NCI-H510A (cell line): ENCODE measurements at places on chromosomes 2 and 18.

GRCh38 chr2:14642499-14642898, 10.0 kb downstream of the LRATD1 start:
- no peak for DNase-seq

DNA sequence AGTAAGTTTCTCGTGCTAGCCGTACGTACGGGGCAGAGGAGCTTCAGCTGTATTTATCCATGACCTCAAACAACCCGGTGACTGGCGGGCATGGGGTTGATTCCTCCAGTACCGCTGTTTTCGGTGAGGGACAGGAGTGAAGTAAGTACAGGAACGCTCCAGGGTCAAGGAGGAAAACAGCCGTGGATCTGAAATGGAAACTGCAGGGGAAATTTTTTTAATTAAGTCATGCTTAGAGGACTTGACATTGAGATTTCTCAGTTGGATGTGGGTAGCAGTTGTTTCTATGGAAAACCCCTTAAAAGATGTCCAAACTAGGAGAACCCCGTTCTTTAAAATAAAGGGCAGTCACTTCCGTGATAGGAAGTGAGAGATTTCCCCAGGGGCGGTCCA, 1.2 kb downstream of the RAB12 start:
- DNase-seq = no peak

DNA sequence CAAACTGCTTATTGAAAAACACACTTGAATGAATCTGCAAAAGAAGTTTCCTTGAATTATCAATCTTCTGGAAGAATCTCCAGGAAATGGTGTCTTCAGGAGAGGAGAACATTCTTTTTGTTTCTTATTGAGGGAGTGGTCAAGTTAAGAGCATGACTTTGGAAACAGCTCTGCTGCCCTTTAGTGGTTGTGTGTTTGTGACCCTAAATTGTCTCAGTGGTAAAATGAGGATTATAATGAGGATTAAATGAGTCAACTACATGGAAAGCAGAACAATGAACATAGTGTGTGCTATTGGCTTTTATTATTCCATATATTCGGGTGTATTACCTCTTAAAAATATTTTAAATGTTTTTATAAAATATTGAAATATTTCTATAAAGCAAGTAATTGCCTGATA, 44.8 kb upstream of the TANC1 start:
- DNase-seq = no peak

DNA sequence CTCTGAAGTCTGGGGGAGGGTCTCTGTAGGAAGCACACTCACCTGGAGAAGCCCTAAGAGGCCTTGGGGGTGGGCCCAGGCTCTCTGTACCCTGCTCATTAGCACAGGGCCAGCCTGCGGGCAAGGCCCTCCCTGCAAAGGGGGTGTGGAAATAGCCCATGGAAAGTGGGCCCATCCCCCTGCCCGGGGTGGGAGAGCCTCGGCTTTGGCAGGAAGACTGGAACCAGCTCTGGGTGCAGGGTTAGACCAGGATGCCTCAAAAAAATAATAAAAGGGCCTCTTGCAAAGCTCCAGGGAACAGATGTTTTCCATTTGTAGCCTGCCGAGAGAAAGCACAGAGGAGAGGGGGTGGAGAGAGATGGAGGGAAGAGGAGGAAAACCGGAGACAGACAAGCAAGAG, 98.7 kb downstream of the STPG4 start:
- no peak for DNase-seq

- DNase-seq = no peak
Measured at GRCh38 chr2:208609166-208609804, 202.7 kb downstream of the PTH2R start.

GRCh38 chr2:231312066-231312465, 83.4 kb upstream of the B3GNT7 start:
- no peak for DNase-seq

DNA sequence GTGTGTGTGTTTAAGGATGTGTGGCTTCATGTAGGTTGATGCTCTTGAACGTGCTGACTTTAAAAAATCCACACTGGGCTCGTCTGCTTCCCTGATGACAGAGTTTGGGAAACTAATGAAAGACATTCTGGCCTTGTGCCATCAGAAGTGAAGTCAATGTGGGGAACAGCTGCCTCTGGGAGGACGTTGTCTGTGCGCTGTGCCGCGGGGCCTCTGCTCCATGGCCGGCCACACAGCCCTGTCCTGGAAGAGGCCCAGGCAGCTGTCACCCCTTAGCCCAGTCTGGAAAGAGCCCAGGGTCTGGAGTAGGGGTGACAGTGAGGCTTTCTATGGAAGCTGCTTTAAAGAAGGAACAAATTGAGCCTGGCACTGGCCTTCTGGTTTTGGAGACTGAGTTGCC, 155.8 kb downstream of the SH3RF3 start:
- no peak for DNase-seq
